Stimulated activated CD4-positive, alpha-beta T cell treated with anti-CD3 and anti-CD28 coated beads, Interleukin-15, amount 100 ng/mL, for 48 hours (primary cell): ENCODE measurements at places on chromosomes 3 and 15.
A peak's percentile ranks its signal among the peaks of the same experiment; 100 is the strongest.

DNA sequence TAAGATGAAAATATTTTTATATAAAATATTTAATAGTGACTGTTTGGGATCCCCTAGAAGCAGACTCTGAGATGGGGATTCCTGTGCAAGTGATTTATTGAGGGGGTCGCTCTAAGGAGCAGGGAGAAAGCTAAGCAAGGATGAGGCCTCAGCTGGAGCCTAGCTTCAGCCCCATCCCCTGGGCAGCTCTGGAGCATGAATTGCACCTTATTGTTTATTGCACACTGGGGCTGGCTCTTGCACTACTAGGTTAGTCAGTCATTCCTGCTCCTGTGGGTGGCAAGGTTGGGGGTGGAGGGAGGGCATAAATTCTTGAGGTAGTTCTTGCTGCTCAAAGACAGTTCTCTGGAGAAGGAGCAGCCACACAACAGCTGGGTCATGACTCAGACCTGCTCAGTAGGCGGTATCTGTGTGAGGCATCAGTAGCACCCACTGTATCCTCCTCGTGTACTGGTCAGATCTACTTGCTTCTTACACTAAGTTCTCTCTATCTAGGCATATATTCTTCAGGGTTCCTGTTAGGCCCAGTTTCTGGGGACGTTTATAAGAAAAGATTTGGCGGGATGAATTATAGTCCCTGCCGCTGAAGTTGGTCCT lies 27.2 kb upstream of the TNFSF10 start:
- peak; percentile 83 for DNase-seq

- DNase-seq, result no peak
Observed at GRCh38 chr3:177822681-177823096, 625.4 kb upstream of the TBL1XR1 start.

GRCh38 chr3:29559741-29560465 lies 279.0 kb downstream of the RBMS3 start:
- no peak for DNase-seq

DNA sequence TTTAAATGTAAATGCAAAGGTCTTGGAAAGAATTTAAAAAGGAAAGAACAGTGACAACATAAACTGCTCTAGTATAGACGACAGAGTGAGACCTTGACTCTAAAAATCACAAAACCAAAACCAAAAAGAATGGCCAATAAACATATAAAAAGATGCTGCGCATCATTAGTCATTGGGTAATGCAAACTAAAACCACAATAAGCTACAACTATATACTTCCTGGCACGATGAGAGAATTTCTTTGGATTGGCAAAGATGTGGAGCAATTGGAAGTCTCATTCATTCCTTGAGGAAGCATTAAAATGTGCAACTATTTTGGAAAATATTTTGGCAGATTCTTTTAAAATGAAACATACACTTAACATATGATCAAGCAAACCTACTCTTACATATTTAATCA lies 98.7 kb upstream of the ZPLD1 start:
- no peak for DNase-seq

DNA sequence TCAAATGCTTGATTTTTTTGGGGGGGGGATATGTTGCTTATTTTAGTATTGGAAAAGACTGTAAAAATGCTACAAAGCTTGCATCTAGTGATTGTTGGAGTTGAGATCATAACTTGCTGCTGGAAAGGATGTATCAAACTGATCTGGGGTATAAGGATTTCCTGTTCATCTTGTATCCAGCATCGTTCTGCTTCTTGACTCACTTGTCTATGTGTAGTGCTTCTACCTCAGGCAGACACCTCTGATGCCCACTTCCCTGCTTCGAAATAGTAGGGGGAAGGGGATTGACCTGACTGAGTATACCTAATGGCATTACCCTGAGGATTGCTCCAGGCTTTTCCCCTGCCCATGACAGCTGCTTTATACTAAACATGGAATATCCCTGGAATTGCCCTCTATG lies 42.7 kb downstream of the STT3B start:
- DNase-seq, result no peak

- DNase-seq, result no peak
Observed at GRCh38 chr3:18725668-18726407, 300.7 kb upstream of the SATB1 start.

GRCh38 chr15:101156061-101156460 lies 95.8 kb downstream of the CHSY1 start:
- DNase-seq, result no peak

- no peak for DNase-seq
Observed at GRCh38 chr3:49761661-49762060, 24.7 kb downstream of the IP6K1 start.

- DNase-seq, result no peak
Observed at GRCh38 chr15:89128320-89129122, 40.3 kb downstream of the ABHD2 start.

DNA sequence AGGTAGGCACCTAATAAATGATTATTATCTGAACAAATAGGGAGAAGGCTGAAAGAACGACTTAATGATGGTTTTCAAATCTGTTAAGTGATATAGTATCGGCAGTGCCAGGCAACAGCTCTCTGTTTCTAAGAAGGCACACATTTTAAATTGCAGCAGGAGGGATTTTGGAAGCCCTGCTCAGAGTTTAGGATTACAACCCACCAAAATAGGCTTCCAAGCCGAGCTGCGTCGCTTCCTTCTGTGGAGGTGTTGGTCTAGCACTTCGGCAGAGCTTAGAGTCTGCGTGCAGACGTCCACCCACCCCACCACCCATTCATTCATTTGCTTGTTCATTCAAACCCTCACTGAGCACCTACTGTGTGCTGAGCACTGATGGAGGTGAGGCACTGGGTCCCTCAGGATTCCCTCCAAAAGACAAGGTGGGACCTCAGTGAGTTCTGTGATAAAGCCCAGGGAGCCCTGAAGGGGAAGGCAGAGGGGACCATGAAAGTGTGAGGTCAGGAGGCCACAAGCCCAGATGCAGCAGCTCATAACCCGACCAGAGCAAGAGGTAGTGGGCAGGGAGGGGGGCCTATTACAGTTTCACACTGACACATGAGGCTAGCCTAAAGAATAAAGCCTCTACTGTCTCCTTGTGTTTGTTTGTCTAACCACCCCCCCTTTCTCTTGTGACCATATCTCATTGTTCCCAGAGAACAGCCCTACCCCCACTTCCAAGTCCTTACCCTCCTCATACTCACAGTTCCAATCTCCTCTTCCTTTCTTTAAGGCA lies 8.9 kb downstream of the ADCY5 start:
- no peak for DNase-seq

- DNase-seq, result no peak
Observed at GRCh38 chr3:149235599-149236424, 14.2 kb upstream of the CP start.

DNA sequence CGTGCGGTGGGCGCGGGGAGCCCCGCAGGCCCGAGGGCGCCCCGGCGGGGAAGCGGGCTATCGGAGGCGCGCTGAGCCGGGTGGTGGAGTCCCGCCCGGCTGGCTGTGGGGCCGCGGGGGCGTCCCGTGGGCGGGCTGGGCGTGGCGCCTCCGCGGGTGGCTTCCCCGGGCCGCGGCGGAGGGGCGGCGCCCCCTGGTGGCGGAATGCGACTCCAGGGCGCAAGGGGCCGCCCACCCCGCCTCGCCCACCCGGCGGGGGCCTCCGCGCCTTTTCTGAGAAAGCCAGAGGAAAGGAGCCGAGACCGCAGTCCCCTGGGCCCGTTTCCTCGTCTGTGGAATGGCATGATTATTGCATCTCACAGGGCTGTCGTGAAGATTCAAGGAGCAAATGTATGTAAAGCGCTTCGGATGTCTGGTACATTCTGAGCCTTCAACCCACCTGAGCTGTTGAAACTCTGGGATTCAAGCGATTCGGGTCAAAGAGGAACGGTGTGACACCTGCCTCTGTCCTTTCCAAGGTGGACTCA lies 31.9 kb upstream of the RAB6B start:
- DNase-seq, result peak; percentile 11

DNA sequence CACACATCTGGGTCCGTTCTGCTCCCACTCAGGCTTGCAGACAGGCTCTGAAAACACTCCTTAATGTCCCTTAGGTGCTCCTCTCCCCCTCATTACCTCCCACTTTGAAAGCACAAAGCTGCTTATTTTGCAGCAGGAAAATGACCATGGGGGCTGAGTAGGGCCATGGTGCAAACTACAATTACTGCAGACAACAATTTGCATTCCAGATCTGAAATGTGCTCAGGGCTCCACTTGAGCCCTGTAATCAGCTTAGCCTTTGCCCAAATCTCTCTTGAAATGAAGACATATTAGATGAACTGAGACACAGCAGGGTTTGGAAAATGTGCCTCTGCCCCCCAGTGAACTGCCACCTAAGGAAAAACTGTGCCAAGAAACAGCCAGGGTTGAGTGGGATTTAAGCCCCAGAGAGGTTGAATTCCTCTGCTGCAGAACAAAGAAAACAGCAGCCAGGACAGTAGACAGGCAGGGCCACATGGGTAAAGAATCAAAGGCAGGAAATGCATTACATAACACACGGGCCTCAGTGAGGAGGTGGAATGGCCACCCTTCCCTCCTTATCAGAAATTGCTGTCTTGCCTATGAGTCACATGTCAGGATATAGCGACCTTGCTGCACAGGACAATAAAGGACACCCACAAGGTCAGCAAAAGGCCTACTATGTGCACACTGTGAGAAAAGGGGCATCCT lies 126.8 kb upstream of the ARHGEF3 start:
- DNase-seq, result no peak

GRCh38 chr3:159928666-159929065 lies 60.0 kb upstream of the IL12A start:
- no peak for DNase-seq

- DNase-seq, result no peak
Observed at GRCh38 chr3:45693941-45694521, 4.8 kb downstream of the SACM1L start.

DNA sequence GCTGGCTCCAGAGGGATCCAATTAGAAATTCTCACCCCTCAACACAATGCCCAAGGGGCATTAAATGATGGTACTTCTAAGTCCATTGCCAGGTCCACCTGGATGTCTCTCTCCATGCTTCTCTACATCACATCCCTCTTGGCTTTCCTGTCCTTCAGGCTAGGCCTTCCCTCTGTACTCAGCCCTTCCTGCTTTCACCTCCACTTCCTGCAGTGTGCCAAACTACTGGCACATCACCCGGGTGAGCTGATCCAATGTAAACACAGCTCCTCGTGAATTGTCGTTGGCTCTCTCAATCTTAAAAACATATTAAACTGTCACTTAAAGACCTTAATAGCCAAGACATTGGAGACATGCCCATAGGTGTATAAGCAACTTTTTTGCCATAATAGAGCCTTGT lies 4.0 kb downstream of the LMCD1 start:
- no peak for DNase-seq

DNA sequence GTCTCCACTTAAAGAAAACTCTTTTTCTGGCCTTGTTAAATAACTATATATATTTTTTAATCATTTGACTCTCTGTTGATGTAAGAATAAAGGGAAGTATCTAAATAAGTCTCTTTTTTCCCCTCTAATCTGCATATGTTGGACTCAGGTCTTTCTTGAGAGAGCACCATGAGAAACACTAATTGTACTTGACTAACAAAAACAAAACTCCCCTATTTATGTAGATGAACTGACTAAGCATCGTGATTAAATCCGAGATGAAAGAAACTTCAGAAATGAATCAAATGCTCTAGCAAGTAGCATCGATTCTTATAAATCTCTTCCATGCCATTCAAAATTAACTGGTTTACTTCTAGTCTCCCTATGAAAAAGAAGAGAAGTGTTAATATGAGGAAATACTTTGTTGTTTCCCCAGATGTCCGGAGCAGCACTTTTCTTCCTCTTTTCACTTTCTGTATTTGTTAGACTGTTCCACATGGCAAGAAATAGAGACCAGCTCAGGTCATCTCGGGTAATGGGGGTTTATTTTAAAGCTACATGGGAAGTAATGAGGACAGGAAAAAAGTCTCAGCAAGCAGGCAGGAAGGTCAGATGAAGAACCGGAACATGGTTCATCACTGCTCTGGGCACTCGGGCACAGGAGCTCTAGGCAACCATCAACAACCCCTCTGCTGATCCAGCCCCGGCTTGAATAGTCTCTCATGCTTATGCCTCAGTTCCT lies 288.3 kb downstream of the CNTN6 start:
- no peak for DNase-seq

GRCh38 chr3:42846685-42847522 lies 28.8 kb downstream of the CYP8B1 start:
- no peak for DNase-seq

DNA sequence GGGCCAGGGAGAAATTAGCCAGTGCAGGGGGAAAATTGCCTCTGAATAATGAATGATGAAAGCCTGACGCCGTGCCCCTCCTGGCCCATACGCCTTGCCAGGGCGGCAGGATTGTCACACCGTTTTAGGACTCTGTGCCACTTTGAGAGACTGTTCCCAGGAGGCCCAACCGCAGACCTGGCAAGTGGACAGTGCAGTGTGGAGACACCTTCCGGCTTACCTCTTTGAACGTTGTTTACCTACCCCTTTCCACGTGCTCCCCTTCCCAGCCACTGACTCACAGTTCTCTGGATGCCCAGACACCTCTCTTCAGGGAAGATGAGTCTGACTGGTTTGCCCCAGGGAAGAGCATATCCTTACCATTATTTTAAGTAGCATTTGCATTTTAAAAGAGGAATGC lies 84.0 kb upstream of the PXYLP1 start:
- no peak for DNase-seq

DNA sequence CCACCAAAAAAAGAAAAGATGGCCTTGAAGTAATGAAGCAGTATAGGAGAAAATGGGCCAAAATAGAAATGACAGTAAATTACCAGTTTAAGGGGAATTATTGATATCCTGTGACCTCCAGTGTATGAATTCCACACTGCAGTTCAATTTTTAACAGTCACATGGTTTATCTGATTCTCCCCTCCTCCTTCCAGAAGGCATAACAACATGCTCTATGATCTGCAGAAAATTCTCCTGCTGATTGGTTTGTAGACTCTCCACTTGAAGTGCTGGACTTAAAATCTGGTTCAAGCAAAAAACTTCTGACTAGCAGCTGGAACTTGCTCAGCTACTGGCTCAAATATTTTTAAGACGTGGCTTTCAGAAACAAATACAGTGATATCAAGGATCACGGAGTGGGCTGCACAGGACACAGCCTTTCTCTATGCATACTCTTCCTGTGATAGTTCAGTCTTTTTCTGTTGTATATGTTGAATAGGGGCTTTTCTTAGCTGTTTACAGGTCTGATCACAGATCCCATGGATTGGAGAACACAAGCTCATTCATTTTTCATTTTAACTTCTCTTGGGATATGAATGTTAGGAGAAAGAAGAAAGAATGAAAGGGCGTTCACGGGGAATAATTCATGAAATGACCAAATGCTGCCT lies 211.5 kb downstream of the LSAMP start:
- no peak for DNase-seq

- no peak for DNase-seq
Observed at GRCh38 chr3:9377981-9378380, 15.1 kb downstream of the THUMPD3 start.

- no peak for DNase-seq
Observed at GRCh38 chr15:96363707-96364106, 33.2 kb downstream of the NR2F2 start.

GRCh38 chr3:24201301-24201700 lies 256.2 kb downstream of the NR1D2 start:
- no peak for DNase-seq

DNA sequence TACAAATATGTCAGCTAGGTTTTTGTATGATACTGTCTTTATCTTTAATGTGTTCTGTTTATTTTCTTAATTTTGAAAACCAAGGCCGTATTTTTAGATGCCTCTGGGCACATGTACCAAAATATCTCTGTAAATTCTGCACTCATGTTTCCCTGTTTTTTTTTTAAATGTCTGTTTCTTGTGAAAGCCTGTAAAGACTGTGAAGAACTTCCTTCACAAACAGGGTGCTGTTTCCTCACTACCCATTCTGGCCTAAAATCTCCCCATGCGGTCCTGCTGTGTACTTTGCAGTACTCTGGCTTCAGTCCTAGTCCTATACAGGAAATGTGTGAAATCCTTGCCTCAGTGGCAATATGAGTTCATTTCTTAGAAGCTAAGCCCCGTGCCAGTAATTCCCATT lies 133.4 kb upstream of the ZBTB20 start:
- no peak for DNase-seq
